ENCODE measurements at places on chromosomes 16 and 17.
A peak's percentile ranks its signal among the peaks of the same experiment; 100 is the strongest.

DNA sequence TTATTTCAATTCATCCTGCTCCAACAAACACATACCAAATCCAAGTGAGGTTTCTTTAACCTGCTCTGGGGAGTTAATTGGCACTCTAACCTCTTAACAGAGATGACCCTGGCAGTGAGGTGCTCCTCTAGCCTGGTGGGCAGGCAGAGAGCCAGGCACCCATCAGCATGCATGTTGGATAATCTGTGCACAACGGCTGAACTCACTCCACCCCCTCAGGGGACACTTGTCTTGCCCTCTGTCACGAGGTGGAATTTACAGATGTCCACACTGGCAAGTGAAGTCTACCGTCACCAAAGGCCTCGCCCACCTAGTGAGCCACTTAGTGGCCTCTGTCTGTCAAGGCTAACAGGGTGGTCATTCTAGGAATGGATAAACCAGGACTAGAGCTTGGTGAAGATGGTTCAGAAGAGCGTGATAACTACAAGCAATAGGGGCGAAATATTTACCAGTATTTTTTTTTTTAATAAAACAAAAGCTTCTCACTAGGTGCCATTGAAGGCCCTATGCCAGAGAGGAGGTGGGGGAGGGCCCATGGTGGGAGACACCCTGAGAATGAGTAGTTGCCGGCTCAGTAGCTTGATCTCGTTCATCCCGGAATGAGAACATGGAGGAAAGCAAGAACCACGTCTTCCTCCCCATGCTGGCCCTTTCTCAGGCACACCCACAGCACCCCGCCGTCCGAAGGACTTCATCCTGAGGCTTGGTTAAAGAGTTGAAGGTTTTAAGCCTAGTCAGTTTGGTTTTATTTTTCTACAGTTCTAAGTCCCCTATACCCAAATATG lies 25.2 kb downstream of the PLD6 start:
- DNase-seq: no peak

- DNase-seq: peak; percentile 6
Observed at GRCh38 chr17:30093463-30094147, 23.0 kb upstream of the NSRP1 start.

- no peak for DNase-seq
Observed at GRCh38 chr16:500709-501108, 26.8 kb upstream of the CAPN15 start.

GRCh38 chr16:1320658-1321240 lies 11.3 kb downstream of the UBE2I start:
- DNase-seq: no peak

DNA sequence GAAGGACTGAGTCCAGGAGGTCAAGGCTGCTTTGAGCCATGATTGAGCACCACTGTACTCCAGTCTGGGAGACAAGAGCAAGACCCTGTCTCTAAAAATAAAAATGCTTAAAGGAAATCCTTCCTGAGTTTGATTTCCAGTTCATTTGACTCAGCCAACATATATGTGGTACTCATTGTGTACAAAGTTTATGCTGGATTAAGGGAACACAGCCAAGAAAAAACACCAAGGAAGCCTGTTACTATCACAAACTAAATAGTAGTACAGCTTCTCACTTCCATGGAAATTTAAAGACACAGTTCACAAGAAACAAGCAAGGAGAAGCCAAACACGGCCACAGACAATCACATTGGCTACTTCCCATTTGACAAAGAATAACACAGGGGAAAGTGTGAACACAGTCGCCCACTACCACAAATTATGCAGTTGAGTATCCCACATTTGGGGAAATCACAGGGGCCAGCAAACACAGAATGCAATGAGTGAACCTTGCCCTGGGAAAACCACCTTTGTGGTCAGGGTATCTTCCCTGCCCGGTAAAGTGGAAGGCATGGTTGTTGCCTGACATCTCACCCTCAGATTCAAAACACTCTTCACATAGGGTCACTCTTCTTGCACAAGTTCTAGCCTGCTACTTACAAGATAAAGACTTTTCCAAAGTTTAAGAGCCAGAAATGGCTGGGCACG lies 14.5 kb downstream of the TEX14 start:
- DNase-seq: peak; percentile 34

DNA sequence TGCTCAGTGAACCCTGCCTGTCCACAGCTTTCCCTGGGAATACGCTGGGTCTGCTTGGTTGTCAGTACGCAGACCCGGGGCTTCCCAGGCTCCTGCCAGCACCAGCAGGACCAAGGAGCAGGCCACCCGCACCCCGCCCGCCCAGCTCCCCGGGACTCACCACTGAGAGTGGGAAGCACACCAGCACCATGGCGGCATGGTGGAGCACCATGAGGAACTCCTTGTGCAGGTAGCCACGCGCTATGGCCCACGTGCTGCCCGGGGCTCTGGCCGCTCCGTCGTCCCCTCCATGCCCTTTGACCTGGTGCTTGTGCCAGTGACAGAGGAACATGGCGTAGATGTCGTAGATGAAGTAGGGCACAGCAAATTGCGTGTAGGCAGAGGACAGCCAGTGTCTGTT lies 3.5 kb downstream of the C16orf92 start:
- DNase-seq: no peak

- DNase-seq: no peak
Observed at GRCh38 chr16:66515596-66516508, 34.1 kb downstream of the TK2 start.

DNA sequence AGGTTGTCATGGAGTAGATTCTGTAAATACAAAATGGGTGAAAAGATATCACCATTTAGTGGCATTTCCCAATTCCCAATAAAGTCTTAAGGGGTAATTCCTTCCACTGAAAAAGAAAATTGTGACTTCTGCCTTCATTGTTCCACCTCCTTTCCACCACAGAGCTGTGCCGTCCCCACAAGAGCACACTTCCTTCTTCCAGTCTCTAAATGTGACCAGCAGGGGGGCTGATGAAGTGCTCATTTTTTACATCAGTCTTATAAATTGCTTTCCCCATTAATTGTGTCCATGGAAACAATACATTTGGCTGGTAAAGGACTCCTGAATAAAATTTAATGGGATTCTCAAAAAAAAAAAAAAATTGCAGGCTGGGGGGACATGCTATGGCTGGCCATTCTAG lies 260.8 kb upstream of the PSMD7 start:
- DNase-seq: no peak

GRCh38 chr16:71673582-71673973 lies 47.6 kb downstream of the MARVELD3 start:
- no peak for DNase-seq

GRCh38 chr17:43880420-43880991 lies 26.8 kb downstream of the MPP2 start:
- DNase-seq: peak; percentile 69

GRCh38 chr17:33494151-33494550 lies 201.1 kb upstream of the ASIC2 start:
- DNase-seq: no peak
